ENCODE measurements at places on chromosomes 1 and 21.

GRCh38 chr1:154324669-154325582 is at the start of gene ATP8B2:
TSS of gene ATP8B2 (plus strand) at chr1:154325525. CDS start at chr1:154328142, 2,617 bp downstream.
- peak; percentile 82 for DNase-seq

GRCh38 chr1:24003331-24003972 is 23.3 kb upstream of the SRSF10 start:
- peak; percentile 90 for DNase-seq

DNA sequence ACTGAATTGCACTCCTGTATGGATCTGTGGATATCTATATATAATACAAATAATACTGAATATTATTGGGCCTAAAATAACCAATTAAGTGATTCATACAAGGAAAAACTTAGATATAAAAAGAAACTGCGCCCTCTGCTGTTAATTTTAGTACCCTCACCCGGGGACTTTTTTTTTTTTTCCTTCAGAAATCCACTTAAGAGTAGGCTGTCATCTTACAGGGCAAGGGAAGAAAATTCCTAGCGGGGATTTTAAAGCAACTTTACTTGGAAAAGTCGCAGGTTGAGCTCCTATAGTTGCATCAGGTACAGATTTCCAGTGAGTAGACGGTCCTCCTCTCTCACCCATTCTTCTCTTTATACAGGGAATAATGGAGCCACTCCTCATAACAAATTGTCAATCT is 1.3 kb downstream of the NTNG1 start:
- DNase-seq: peak; percentile 44

GRCh38 chr1:70987497-70987896 is 60.1 kb downstream of the PTGER3 start:
- no peak for DNase-seq

- DNase-seq: no peak
These were observed 18.7 kb downstream of the HTR6 start for GRCh38 chr1:19683351-19683750.

- no peak for DNase-seq
These were observed 175.4 kb upstream of the KLHDC7A start for GRCh38 chr1:18305182-18305795.

DNA sequence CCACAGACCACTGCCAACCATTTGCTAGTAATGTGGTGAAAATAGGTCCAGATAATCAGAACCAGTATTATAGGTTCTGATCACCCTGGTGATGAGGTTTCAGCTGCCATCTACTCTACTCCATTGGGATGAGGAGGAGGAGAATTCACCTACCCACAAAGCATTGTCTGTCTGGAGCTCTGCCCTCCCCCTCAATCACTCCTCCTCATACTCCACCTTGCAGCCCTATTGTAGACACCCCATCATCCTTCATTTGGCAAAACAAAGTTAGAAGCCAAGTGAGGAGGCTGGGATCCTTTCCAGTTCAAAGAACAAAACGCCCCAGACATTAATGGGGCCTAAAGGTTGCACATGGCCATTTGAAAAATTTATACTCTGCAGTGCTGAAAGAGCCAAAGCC is 157.4 kb upstream of the L1TD1 start:
- DNase-seq: no peak

- DNase-seq: no peak
These were observed 10.8 kb downstream of the OSBPL9 start for GRCh38 chr1:51627672-51628071.

All from NCI-H1436 (cell line).